NCI-H2171 (cell line): ENCODE measurements at places on chromosomes 7 and 10.
A peak's percentile ranks its signal among the peaks of the same experiment; 100 is the strongest.

GRCh38 chr10:88693392-88694020 lies 12.5 kb upstream of the LIPK start:
- DNase-seq = no peak

- DNase-seq = no peak
Observed at GRCh38 chr7:106776618-106777347, 88.3 kb upstream of the PIK3CG start.

DNA sequence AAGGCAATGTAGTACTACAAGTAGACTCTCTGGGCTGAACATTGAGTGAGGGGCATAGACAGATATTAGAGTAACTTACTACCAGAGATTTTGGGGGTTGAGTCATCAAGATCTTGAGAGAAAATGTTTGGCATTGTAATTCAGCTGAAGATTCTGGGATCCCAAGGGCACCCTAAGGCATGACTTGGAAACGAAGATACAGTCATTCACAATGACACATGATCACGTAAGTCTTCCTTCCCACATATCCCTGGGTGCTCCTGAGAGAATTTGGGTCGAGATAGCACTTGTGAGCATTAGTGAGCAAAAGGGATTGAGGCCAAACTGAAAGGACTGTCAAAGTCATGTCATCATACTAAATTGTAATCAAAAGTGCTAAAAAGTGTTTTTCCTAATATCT lies 192.5 kb upstream of the PCLO start:
- DNase-seq = no peak

GRCh38 chr10:66209025-66209424 lies 716.8 kb upstream of the LRRTM3 start:
- DNase-seq = no peak

DNA sequence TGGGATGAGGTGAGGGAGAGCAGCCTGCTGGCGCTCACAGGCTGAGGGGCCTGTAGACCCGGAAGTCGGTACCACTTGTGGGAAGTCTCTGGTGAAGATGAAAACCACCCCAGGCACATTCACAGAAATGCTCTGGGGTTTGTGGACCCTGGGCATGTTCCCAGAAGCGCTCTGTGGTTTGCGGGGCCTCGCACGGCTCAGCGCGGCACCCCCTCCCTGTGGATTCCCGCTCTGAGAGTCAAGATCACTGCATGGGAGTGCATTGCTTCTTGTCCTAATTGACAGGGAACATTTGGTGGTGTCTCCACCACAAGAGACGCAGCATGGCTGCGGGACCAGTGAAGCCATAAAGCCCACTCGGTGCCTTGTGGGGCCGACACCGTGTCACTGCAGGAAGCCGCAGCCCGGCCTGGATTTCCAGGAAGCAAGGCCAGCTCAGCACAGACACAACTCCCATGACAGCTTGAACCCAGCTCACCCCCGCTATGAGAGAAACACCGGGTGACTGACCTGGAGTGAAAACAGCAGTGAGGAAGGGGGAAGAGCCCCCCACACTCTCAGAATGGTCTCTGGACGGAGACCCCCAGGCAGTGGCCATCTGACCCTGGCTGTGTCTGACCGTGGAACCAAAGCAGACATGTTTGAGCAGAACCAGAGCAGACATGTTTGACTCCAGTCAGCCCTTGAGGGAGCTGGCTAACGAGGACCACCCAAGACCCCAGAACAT lies 157.2 kb downstream of the PTPRN2 start:
- DNase-seq = no peak

DNA sequence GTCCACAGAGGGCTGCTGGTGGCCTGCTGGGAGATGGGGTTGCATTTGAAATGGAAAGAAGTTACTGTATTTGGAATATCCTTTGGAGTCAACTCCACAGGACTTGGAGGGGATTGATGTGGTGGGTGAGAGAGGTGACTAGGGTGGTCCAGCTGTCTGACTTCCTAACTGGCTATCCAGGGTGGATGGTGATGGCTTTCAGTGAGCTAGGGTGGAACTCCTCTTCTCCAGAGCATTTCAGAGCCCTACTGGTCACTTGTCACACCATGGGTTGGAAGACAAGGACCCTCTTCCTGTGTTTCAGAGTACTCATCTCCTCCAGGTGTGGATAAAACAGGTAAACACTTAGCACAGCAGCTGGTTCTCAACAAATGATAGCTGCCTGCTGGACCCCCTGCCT lies 3.3 kb upstream of the ADAMTS14 start:
- DNase-seq = no peak

DNA sequence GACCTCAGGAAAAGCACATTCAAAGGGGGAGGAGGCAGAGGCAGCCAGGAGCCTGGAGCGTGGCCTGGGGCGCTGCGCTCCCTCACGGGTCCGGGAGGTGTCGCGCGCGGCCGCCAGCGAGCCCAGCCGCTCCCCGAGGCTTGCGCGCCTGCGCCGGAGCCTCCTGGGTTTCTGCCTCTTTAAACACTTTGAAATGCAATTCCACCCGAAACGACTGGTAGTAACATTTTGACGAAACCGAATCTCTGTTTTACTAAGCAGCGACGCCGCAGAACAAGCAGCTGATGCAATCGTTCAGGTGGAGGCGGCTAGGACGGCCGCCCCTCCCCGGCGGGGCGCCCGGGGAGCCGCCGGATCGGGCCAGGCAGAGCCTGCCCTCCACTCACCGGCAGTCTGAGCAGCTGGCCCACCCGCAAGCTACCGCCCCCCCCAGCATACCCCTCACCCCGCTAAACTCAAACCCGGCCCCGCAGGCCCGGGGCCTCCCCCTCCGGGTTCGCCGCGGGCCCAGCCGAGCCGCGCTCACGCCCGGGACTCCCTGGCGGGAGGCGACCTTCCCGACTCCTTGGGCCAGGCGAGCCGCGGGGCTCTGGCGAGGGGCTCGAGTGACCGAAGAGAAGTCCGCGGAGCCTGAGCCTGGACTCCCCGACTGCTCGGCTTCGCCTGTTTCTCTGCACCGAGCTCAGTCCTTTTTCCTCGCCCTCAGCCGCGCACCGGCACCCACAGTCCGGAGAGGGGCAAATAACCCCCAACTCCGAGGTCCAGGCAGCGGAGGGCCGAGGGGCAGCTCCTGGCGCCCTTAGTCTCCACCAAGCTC lies 3.2 kb downstream of the MKX start:
- peak; percentile 35 for DNase-seq

- DNase-seq = peak; percentile 86
Observed at GRCh38 chr7:159094023-159094740, 50.5 kb downstream of the VIPR2 start.

DNA sequence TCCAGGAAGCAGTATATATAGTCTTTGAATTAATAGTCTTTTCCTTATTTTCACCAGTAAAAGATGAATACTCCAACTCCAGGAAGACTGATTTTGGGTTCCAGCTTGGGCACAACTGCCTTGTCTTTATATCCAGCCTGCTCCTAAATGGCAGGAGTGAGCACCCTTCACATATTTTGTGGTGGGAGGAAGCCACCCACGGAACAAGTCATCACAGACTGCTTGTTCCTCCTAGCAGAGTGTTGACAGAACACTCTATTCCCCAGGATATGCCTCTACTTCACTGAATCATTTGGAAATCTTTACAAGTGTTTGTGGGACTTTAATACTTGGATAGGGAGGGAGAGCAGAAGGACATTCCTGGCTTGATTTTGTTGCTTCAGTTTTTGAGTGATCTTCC lies 31.7 kb downstream of the ITPRID1 start:
- no peak for DNase-seq

DNA sequence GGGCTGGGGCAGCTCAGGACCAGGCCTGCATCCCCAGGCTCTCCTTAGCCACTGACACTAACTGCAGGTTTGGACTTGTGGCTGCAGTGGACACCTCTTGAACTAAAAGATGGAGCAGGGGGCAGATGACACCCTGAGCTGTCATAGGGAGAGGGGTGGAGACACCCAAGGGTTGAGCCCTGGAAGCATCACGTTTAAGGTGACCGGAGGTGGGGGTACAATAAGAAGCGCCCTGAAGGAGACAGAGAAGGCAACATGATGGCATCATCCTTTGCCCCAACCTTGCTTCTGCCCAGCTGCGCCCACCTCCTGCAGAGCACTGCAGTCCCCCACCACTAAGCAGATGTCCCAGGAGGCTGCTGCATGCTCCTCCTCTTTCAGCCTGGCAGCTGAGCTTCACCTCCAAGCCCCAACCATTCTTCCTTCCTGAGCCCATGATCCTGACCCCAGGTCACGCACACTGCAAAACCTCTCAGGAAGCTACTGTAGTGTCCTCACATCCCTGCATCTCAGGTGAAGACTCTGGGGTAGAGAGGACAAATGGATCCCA lies 25.5 kb downstream of the OGDHL start:
- DNase-seq = no peak

DNA sequence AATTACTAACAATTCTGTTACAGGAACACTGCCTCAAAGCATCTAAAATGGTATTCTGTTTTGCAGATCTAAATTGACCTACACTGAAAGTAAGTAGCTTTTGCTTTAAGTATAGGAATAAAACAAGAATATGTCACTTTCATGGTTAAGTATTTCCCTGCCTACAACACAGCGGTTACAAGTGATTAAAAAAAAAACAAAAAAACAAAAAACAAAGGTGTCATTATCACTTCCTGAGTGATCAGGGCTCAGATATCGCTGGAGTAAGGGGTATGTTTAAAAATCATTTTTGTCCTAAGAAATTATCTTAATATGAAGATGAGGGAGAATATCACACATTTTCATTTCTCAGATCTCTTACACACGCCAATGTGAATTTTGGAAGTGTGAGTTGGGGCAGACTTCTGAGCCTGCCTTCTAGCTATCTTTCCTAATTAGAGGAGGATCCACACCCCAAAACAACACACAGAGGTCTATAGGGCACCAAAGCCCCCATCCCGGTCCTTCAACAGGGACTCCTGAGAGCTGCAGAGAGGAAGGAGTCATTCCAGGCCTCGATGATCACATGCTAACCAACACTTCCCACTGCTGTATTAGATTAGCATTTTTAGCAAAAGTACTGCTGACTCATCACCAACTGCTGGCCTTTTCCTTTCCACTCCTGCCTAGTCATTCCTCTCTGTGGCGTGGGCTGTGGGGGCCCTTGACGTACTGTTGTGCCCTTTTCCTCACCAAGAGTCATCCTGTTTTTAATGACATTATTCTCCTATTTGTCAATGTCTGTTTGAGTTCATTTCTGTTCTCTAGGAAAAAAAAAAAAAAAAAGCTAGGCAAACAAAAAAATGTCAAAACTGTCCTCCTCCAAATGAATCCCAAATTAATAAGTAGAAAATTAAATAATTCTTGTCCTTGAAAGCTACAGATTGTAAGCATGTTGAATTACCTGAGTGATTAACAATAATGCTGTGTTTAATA lies 31.2 kb downstream of the PRTFDC1 start:
- no peak for DNase-seq

DNA sequence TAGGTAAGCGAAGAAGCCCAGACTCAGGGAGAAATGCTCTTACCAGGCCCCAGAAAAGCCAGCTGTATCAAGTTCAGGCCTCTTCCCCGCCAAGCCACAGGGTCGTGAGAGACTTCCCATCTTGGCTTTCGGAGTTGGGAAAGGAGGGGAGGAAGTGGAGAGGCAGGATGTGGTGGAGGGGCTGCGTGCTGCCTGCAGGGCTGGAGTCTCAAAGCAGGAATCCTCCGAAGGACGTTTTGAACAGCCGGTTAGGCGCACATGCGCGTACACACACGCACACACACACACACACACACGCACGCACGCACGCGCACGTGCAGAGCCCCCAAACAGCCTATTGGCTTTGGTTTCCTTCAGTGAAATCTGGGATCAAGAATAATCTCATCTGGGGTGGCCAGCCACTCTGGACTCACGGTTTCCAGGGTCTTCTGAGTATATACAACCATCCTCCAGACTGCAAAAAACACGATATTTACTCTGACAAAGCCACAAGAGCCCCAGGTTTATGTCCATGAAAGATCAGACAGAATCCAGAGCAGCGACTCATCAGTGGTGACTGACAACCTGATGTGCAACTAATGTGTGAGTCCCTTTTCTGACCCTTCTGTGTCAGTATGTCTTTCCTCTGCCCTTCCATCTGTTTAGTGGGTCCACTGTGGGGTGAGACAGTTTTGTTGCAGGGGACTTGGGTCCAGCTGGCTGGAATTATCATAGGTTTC lies 115.0 kb upstream of the ZNF438 start:
- DNase-seq = no peak

GRCh38 chr10:18738835-18739234 lies 79.6 kb downstream of the ARL5B start:
- DNase-seq = no peak
